ENCODE measurements at places on chromosomes 1 and 21. TPM values are rescaled to one million over a fixed set of nuclear protein-coding genes. Genes with fewer than 3 reads are reported as not detected.

- H3K27me3 ChIP-seq: peaks cover 12% of the 10 kb centered on the region
- H3K4me3 ChIP-seq: no peak overlapping the region
- no peak for DNase-seq
These were observed 11.7 kb downstream of the RHOC start for GRCh38 chr1:112695276-112695675.

DNA sequence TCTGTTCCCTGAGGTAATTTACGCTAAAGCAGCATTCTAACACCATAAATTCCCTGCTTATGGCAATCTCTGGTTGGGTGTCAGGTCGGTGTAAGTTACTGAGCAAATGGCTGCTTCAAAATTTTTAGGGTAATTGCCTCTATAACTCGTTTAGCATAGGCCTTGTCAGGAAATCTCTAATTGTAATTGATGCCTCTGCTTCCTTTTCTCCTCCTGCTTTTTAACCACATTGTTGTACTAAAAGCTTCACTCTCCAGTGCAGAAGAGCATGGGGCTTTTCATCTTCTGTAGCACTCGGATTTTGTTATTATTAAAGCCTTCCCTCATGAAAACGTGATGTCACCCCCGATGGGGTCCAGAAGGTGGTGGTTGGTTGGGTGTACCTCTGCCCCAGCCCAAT, 141.6 kb upstream of the NBPF11 start:
- no peaks in the 10 kb centered on the region for H3K4me1 ChIP-seq
- H3K27me3 ChIP-seq: peaks cover 15% of the 10 kb centered on the region
- no peak overlapping the region for H3K27ac ChIP-seq
- H3K36me3 ChIP-seq: peaks cover 4% of the 10 kb centered on the region
- DNase-seq: no peak

- DNase-seq: no peak
- no peaks in the 10 kb centered on the region for H3K36me3 ChIP-seq
- no peak overlapping the region for H3K4me3 ChIP-seq
- H3K27ac ChIP-seq: no peak overlapping the region
- H3K27me3 ChIP-seq: no peaks in the 10 kb centered on the region
These were observed 188.5 kb downstream of the TGFBR3 start for GRCh38 chr1:91697416-91697815.

GRCh38 chr1:183983371-183984105, 54.0 kb downstream of the COLGALT2 start:
- no peak overlapping the region for H3K4me3 ChIP-seq
- peaks cover 7% of the 10 kb centered on the region for H3K4me1 ChIP-seq
- no peaks in the 10 kb centered on the region for H3K27me3 ChIP-seq

DNA sequence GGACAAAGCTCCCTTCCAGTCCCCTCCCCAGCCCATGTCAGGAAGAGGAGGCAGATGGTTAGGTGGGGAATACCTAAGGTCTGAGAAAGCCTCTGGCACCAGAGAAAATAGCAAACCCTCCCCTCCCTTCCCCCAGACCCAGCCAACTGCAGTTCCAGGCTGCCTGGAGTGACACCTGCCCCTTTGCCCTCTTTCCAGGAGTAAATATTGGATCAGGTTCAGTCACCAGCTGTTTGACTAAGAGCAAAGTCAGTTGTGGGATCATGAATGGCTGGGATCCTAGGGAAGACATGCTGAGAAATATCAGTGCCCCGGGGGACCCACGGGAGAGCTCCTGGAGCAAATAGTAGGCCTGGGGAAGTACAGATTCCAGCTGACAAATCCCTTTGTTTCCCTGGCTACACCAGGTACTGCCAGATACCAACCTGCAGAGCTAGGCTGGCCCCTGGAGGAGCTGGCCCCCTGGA, 12.2 kb upstream of the CDK18 start:
- H3K36me3 ChIP-seq: no peaks in the 10 kb centered on the region
- H3K27ac ChIP-seq: no peak overlapping the region
- no peak overlapping the region for H3K4me3 ChIP-seq
- no peak for DNase-seq
- peaks cover 15% of the 10 kb centered on the region for H3K27me3 ChIP-seq

GRCh38 chr21:35614396-35614921, 445.9 kb downstream of the SETD4 start:
- H3K27ac ChIP-seq: no peak overlapping the region
- no peaks in the 10 kb centered on the region for H3K27me3 ChIP-seq
- H3K4me3 ChIP-seq: no peak overlapping the region
- peaks cover 14% of the 10 kb centered on the region for H3K4me1 ChIP-seq
- no peak for DNase-seq

DNA sequence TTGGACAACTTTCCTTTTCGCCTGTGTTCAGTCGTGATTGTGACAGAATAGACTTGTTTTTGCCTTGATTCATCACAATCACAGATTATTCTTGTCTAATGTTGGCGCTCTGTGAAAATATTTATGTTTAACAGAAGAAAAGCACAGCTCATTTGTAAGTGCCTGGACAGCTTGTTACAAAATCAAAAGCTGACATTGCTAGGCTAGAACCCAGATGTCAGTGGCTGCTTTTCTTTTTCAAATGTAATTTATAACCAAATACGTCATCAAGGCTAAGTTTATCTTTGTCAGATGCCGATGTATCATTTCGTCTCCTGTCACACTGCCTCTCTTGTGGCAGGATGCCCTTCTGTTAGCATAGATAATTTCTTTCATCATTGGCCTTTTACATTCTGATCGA, 1227.3 kb downstream of the PLA2G4A start:
- peaks cover 3% of the 10 kb centered on the region for H3K36me3 ChIP-seq
- no peak overlapping the region for H3K4me3 ChIP-seq
- DNase-seq: no peak
- H3K27ac ChIP-seq: no peak overlapping the region
- no peaks in the 10 kb centered on the region for H3K4me1 ChIP-seq

DNA sequence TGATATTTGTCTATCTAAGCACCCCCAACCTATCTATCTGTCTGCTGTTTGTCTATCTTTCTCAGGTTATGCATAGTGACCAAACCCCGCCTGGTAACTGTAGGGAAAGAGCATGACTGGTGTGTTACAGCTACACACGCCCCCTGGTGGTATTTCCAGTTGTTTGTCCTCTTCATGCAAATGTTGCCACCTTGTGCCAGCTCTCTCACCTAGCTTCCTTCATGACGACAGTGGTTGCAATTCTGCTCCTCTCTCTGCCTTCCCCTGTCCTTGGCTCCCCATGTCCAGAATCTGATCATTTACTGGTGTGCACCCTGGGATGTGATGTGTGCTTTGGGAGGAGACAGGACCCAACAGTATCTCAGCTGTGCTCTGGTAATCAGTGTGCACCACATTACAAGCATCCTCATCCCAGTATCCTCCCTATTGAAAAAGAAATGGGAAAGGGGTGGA, 8.1 kb upstream of the INKA2 start:
- H3K27me3 ChIP-seq: peaks cover 12% of the 10 kb centered on the region
- DNase-seq: peak; percentile 65
- H3K4me1 ChIP-seq: peaks cover 31% of the 10 kb centered on the region
- H3K36me3 ChIP-seq: no peaks in the 10 kb centered on the region

GRCh38 chr1:55062801-55063576, 23.6 kb downstream of the PCSK9 start:
- H3K4me1 ChIP-seq: no peaks in the 10 kb centered on the region
- no peak overlapping the region for H3K27ac ChIP-seq
- no peak for DNase-seq

GRCh38 chr21:44303490-44303981, 3.7 kb downstream of the PFKL start:
- DNase-seq: no peak
- H3K27ac ChIP-seq: peak overlapping the region; percentile 97
- H3K4me3 ChIP-seq: no peak overlapping the region
- peaks cover 6% of the 10 kb centered on the region for H3K27me3 ChIP-seq
- H3K36me3 ChIP-seq: 0 out of 2 replicates have a peak, but pooled peaks cover 2% of the 10 kb centered on the region

DNA sequence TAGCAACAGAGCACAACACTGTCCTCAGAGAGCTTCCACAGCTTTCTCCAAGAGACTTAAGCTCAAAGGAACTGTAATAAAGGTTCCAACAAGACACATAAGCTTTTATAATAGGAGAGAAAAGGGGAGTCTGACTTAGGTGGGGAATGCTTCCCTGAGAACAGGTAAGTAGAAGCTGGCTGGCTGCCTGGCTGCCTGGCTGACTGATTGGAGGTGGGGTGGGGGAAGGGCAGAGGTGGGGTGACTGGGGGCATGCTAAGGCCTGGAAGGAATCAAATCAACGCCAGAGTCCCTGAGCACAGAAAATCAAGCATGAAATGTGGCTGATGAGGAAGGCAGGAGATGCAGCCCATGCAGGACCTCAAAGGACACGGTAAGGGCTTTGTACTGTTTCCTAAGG, 45.8 kb downstream of the DMAP1 start:
- no peak overlapping the region for H3K27ac ChIP-seq
- H3K4me3 ChIP-seq: no peak overlapping the region
- H3K4me1 ChIP-seq: peaks cover 39% of the 10 kb centered on the region
- H3K27me3 ChIP-seq: no peaks in the 10 kb centered on the region
- no peaks in the 10 kb centered on the region for H3K36me3 ChIP-seq

The DCST1 gene
- not detected for total RNA-seq

The GJC2 gene
- total RNA-seq: 0.72 TPM

The TCHH gene
- 0.02 TPM for total RNA-seq

Measured in WTC11 (cell line).